Astrocyte (in vitro differentiated cells and primary cell): ENCODE measurements at places on chromosomes 6 and 20.

- no peak for DNase-seq
Measured at GRCh38 chr20:16284385-16285100, 288.7 kb downstream of the KIF16B start.

GRCh38 chr20:58418949-58419748 lies 30.1 kb downstream of the VAPB start:
- no peak for DNase-seq

DNA sequence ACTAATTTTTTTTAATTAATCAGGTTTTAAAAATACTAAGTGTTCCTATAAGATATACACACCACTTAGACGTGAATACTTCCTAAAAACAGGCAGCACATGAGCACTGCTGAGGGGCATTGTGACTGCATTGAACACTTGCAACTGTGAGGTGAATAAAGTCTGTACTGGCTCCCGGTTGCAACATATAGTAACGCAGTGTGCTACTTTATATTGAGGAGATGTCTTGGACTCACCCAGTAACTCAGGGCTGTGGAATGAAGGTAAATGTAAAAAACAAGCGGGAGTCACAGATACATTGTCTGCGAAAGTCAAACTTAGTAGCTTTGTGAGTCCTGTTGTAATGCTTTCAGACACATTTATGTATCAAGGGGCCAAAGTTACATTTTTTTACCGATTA lies 17.0 kb upstream of the HLA-A start:
- no peak for DNase-seq

GRCh38 chr20:25177890-25178321 lies 17.6 kb upstream of the ENTPD6 start:
- DNase-seq = peak; percentile 54

GRCh38 chr6:119147101-119148053 lies 68.9 kb upstream of the FAM184A start:
- DNase-seq = peak; percentile 97

GRCh38 chr6:109783250-109783986 lies 92.3 kb downstream of the FIG4 start:
- DNase-seq = no peak

DNA sequence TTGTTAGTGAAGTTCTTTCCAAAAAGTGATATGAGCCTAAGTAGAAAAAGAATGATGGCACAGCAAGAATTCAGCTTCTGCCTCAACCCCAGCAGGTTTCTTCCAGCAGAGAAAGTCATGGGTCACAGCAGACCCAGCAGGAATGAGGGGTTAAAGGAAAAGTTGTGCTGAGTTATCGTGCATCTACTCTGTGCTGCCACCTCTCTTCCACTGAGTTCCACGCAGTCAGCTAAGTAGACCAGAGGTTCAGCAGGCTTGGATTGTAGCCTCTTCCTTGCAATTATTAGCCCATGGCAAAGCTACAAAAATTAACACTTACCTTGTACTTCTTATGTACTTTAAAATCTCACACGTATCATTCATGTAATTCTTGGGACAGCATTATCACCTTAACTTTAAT lies 510.8 kb downstream of the PTPRT start:
- no peak for DNase-seq

DNA sequence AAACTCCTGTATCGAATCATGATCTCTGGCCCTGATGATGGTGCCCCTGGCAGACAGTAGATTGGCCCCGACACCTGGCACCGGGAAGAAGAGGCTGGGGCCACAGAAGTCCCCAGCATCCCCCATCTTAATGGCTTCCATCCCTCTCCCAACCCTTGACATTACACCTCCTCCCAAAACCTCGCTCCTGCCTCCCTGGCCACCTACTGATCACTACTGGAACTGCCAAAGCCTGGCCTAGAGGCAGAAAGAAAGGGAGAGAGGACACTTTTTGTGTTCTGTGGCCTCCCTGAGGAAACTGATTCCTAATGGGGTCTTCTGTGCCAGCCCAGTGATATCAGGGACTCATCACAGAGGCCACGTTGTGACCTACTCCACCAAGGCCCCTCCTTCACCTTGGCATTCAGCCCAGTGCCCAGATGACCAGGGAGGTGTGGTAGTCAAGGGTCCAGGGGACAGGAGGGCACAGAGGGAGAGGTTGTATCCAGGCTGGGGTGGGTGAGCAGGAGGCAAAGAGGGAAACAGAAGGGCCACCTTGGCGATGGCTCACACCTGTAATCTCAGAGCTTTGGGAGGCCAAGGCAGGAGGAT lies 6.1 kb downstream of the C20orf173 start:
- DNase-seq = no peak

DNA sequence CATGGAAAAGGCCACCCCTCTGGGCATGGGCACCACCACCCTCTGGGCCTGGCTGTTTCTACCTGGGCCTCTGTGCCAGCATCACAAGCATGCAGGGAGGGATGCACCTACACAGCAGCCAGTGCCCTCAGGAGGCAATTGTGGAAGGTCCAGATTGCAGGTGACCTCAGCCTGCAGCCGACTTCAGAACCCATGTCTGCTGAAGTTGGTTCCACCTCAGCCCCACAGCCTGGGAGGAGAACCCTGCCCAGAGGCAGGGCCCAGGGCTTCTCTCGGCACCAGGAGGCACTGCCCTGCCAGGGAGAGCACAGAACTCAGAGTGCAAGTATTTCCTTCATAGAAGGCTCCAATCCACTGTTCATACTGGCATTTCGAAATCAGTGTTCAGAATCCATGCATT lies 149.8 kb downstream of the TTLL2 start:
- no peak for DNase-seq

DNA sequence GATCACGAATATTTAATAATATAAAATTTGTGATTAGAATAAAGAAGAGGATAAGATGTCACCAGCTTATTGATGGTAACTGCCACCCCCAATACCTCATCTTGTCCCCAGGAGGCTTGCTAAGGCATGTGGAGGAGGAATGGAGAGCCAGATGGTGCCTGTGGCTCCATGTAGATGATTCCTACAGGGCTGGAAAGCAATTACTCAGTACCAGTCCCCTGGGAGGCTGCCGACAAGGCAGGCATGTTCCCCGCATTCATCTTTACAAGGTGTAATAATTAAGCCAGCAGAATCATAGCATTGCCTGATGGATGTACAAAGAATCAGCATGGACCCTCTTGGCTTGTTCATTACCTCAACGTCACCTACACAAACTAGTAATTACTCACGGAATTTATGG lies 155.3 kb downstream of the PLCB1 start:
- DNase-seq = no peak

DNA sequence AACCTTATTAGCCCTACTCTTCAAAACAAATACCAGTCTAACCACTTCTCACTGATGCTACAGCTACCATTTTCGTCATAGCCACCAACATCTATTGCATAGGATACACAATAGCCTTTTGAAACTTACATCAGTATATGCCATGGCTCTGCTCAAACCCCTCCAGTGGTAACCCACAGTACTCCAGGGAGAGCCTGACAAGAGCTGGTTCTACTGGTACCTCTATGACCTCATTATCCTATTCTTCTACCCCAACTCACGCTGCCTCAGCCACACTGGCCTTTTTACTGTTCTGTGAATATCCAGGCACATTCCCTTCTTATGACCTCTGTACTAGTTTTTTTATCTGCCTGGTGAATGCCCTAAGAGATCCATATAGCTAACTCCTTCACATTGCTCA lies 157.6 kb downstream of the ARHGAP18 start:
- DNase-seq = no peak

- no peak for DNase-seq
Measured at GRCh38 chr6:121886223-121886830, 450.9 kb downstream of the GJA1 start.

DNA sequence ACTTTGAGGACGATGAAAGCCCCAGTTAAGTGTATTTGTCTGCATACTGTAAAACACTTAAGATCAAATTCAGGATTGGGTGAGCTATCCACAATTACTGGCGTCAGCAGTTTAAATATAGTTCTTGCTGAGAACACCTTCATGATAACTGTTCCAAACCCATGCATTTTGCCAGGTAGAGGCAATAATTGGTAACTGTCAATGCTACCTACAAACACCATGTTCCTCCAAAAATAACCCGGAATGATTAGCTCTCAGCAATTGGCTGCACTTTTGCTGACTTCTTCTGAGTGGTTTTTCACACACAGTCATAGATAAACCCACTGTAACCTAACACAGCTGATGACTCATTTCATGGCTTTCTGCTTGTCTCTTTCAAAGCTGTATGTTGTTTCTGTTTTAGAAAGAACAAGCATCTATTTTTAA lies 1358.6 kb upstream of the GJE1 start:
- DNase-seq = peak; percentile 88

GRCh38 chr20:9996944-9997343 lies 37.8 kb upstream of the ANKEF1 start:
- peak; percentile 21 for DNase-seq

DNA sequence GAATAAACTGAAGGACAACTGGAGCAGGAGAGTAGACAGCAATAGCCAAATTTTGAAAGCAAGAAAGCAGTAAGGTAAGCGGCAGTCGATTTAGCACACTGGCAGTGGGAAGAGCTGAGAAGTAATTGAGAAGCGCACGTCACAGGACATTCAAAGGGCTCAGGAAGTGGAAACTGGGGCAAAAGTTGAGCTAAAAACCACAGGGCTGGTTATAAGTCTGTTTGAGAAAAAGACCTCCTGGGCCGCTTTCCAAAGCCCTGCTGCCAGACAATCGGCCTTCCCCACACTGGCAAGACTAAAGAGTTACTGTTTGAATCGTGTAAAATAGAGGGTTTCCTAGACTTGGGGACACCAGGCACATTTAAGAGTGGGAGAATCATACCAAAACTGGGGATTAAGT lies 161.4 kb downstream of the DNAH8 start:
- peak; percentile 31 for DNase-seq

- DNase-seq = peak; percentile 59
Measured at GRCh38 chr6:108541843-108542759, 18.6 kb upstream of the FOXO3 start.

DNA sequence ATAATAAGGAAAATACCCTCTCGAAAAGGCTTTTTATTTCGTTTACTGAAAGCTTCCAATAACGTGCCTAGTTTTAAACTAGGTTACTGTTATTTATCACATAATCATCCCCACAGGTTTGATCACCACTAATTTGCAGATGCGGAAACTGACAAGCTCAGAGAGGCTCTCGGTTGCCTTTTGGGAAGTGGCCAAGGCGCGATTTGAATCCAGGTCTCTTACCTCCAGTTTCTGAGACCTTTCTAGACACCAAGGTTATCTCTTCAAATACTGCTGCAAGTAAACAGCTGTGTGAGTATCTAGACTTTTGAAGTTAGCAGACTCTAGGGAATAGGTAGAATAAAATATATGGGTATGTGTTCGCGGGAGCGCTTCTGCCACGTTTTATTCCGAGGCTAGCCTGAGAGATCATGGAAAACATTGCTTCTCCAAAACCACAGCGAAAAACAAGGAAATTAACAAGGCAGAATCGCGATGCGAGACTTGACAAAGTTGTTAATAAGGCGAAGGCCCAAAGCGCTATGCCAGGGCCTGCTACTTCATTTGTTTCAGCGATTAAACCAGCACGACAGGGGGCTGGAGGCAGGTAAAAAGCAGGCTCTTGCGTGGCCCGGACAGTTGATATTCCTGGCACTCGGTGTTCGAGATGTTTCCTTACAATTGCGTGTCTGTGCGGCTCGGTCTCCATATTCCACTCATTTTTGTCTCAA lies 1.8 kb upstream of the JARID2 start:
- DNase-seq = no peak

DNA sequence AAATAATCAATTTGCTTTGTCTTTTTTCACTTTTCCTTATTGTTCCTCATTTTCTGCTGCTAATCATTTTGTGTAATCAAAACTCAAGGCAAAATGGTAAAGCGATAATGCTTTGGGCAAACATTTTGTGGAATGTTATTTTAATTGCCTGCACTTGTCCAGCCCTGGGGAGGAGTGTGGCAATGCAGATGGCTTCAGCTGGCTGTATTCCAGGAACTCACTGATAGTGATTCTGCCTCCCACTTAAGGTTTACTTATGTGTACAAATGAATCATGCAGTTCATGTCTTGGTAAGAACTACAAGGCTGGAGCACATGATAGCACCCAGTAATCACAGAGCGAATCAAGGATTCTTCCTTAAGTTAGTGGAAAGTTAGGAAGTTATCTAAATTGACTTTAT lies 107.8 kb downstream of the COL19A1 start:
- DNase-seq = peak; percentile 19

GRCh38 chr20:32731882-32732266 lies 11.4 kb downstream of the COMMD7 start:
- DNase-seq = no peak

DNA sequence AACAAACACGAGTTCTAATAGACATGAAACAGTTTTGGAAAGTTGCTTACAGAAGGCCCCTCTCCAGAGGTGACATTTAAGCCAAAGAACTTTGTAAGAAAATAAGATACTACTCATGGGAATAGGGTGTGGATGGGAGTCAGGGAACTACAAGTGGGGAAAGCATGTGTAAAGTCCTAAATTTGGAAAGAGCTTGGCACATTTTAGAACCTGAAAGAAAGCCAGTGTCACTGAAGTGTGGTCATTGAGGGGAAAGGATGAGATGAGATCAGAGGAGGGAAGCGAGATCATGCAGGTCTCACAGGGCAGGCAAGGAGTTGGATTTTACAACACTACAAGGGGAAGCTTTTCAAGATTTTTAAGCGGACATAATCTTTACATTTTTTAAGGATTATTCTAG lies 38.0 kb downstream of the VGLL2 start:
- no peak for DNase-seq

DNA sequence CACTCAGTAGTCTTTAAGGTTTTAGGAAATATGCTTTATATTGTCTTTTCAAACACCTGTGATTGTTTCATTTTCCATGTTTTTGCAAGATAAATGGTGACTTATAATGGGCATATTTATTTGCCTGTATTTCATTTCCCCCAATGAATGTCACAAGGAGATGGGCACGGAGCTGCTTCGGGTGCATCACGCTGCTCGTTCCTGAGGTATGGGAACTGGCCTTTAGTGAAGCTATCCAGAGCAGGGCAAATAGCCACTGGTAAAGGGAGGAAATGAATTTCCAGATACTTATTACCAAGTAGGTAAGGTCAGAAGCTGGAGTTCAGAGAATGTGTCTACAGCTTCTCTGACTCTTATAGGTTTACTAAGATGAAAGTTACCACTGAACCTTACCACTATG lies 3.7 kb downstream of the POU3F2 start:
- DNase-seq = peak; percentile 45

GRCh38 chr20:5656126-5656525 lies 94.1 kb upstream of the SHLD1 start:
- DNase-seq = no peak

- DNase-seq = no peak
Measured at GRCh38 chr6:107658920-107659865, 164.9 kb downstream of the SCML4 start.

GRCh38 chr6:45310118-45310788 lies 17.9 kb upstream of the RUNX2 start:
- no peak for DNase-seq

GRCh38 chr6:160029525-160029924 lies 60.6 kb downstream of the IGF2R start:
- DNase-seq = no peak

DNA sequence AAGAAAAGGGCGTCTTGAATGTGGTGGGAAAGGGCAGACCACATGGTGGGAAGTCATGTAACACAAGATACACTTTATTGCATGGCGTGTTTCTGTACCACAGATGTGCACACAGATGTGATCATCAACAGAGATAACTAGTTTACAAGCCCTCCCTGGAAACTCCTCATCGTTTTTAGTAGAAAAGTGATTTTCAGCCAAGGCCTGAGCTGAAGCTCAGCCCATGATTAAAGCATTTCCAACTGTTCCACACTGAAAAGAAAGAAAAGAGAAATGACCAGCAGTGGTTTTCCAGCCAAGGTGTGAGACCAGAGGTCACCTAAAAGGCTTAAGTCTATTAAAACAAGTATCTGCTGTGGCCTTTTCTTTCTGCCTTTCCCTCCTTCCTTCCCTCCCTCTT lies 463.9 kb upstream of the JAG1 start:
- no peak for DNase-seq
